ENCODE measurements at places on chromosomes 12 and 14.

DNA sequence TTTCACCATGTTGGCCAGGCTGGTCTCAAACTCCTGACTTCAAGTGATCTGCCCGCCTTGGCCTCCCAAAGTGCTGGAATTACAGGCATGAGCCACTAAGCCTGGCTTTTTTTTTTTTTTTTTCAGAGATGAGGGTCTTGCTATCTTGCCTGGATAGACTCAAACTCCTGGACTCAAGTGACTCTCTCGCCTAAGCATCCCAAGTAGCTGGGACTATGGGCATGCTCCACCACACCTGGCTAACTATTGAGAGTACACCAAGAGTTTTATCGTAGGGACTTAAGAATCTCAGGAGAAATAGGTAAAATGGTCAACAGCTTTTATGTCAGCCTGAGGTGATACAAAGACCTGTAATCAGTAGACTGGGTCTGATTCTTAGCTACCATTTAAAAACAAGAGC, 31.2 kb upstream of the SIX1 start:
- no peak for DNase-seq

GRCh38 chr12:75419841-75420240, 29.0 kb downstream of the GLIPR1L2 start:
- DNase-seq = no peak

GRCh38 chr12:104006929-104007328, 41.3 kb downstream of the TDG start:
- no peak for DNase-seq

GRCh38 chr12:125685915-125686314, 620.7 kb downstream of the AACS start:
- DNase-seq = no peak

DNA sequence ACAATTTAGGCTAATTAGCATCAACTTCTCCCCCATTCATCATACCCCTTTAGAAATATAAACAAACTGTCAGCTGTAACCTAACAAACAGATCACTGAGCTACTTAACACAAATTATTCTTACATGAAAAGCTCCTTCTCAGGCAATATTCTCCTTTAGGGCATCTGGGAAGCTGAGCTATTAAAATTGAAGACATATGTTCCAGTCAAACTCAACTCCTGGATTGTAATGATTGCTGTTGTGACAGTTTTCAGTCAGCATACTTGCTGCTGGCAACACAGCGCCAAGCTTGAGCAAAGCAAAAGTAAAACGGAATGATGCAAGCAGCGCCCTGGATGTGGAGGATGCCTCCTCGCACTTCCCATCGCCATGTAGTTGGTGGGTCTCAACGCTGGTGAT, 82.4 kb downstream of the SLC25A21 start:
- DNase-seq = no peak

DNA sequence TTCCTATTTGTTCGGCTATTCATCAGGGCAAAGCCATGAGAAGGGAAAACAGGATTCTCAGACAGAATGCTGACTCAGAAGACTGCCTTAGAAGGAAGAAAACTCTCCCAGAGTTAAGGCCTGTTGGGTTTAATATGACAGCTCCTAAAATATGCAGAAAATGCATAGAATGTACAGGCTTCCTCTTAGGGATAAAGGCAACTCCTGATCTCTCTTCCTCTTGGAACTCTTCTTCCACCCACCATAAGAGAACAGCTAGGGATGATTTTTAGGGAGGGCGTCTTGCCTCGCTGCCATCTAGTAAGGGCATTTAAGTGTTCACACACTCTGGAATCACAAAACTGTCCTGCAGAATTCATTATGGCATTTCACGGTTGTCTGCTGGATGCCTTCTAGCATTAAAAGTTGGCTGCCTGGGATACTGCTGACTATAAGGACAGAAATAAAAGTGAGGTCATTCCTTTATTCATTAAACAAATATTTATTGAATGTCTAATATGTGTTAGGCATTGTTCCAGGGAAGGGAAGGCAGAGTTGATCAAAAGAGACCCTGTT, 73.7 kb downstream of the DCAF5 start:
- DNase-seq = no peak

GRCh38 chr14:34920339-34920738, 45.2 kb upstream of the BAZ1A start:
- DNase-seq = no peak

DNA sequence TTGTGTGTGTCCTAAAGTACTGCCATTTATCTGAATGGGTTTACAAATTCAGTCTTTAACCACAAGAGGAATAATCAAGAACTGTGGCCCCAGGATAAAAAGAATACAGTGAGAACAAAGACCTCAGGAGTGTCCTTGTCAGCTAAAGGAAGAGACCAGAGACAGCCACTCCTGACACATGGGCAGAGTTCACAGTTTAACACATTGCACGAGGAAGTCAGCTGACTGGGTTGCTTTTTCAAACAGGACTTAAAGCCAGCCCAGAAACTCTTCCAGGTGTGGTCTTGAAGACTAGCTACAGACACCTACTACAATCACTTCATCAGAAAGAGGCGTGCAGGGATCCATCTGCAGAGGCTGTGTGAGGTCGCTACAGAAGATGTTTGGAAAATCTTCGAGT, 42.8 kb downstream of the GNS start:
- DNase-seq = no peak

GRCh38 chr14:92770484-92770883, 22.1 kb upstream of the LGMN start:
- no peak for DNase-seq

- DNase-seq = no peak
Measured at GRCh38 chr12:108175310-108175709, 46.2 kb downstream of the WSCD2 start.

DNA sequence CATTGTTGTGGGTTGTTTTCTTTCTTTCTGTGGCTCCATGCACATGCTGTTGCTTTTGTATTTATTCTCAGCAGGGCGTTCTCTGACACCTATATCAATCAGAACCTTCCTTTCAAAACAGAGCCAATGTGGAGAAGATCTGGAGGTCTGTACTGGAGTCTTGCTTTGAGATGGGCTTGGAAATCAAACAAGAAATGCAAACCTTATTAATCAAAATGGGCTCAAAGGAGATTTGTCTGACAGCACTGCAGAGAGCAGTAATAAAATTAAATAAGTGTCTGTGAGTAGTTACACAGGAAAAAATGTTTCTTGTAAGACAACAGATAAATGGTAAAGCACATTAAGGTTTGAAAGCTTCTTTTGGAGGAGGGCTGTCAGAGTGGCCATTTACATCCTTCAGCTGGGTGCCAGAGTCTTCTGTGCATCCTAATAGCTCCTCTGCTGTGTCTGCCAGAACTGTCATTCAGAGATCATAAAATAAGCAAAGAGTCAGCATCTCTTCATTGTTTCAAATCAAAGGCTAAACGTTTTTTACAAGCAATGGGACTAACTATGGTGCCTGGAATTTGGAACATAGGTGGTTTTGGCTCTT, 414.3 kb downstream of the NAV3 start:
- DNase-seq = no peak

- DNase-seq = no peak
Measured at GRCh38 chr12:19048943-19049342, 80.6 kb upstream of the PLEKHA5 start.

- no peak for DNase-seq
Measured at GRCh38 chr12:77124767-77125166, 59.4 kb upstream of the E2F7 start.

- DNase-seq = no peak
Measured at GRCh38 chr12:113204804-113205203, 16.5 kb upstream of the TPCN1 start.

DNA sequence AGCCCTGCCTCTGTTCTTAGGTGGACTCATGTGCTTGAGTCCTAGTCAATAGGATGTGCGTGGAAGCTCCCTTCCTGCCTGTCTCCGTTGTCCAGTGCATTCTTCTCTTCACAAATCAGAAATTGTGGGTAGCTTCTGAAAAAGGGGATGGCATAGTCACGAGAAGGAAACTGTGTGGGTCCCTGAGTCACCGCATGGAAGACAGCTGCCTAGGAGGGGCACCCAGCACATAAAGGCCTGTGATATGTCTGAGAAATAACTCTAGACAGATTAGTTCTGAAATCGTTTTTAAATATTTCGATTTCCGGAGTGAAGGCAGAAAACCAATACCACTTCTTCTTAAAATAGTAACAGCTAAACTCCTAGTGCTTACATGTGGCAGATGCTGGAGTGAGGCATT, 974.4 kb downstream of the BCL11B start:
- DNase-seq = no peak

DNA sequence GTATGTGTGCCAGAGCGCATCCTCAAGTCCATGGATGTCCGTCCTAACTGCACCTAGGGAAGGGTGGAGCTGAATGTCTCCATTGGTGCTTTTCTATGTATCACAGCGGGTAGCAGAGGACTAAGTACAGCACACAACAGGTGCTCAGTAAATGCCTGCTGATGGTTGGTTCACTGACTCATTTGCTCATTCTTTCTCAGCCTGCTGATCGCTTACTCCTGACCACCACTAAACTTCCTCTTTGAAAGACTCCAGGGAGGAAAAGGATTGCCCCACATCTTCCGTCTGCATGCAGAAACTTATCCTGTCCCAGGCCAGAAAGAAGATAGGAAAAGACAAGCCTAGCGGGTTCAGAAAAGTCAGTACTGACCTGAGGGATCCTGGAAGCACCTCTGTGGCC, 66.3 kb downstream of the B4GALNT3 start:
- DNase-seq = no peak

GRCh38 chr14:73755434-73756014, 41.3 kb upstream of the PNMA1 start:
- no peak for DNase-seq

- no peak for DNase-seq
Measured at GRCh38 chr14:33469898-33470297, 481.0 kb downstream of the EGLN3 start.

DNA sequence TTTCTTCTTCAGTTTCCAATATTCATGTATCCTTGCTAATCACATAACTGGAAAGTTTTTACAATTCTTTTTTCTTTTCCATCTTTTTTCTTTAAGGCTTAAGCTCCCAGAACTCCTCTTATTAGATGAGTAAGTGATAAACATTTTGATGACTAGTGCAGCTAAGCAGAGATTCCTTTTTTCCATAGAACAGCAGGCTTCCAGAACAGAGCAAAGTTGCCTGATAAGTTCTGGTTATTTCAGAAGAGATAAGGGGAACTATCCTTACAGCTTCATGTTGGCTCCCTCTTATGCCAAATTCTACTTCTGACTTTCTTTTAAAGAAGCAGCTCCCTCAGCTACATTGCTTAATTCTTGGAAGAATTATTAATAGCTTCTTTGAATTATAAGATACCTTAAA, 194.7 kb upstream of the FAR2 start:
- no peak for DNase-seq

- peak; percentile 88 for DNase-seq
Measured at GRCh38 chr14:93994919-93995682, 2.0 kb upstream of the CCDC197 start.

GRCh38 chr12:125065919-125066570, 810 bp downstream of the AACS start:
- DNase-seq = no peak

DNA sequence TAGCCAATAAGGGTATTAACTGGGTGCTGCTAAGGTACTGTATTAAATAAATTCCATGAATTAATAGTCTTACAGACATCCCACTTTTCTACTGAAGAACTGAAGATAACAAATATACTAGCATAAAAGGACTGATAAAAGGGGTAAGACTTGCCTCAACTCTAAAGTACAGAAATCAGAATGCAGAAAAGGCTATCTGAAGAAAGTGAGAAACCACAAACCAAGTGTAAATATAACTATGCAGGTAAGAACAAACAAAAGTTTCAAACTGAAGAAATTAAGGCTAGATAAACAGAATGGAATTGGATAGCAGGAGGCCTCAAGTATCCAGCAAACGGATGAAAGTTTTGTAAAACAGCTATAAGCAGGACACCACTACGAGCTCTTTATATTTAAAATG, 29.5 kb downstream of the YAF2 start:
- no peak for DNase-seq

- no peak for DNase-seq
Measured at GRCh38 chr14:21258889-21259787, 10.1 kb downstream of the HNRNPC start.

GRCh38 chr12:104634852-104635251, 178.1 kb downstream of the CHST11 start:
- no peak for DNase-seq

DNA sequence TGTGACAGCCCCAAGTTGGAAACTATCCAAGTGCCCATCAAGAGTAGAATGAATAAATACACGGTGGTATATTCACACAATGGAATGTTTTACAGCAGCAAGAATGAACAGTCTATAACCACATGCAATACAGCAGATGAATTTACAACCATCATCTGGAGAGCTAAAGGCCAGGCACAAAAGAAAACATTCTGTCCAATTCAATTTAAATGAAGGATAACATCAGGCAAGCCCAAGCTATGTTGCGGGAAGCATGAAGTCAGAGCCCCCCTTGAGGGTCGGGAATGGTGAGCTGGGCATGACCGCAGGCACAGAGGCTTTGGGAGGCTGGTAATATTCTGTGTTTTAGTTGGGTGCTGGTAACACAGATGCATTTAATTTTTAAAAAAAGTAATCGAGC, 76.0 kb downstream of the SYNE3 start:
- no peak for DNase-seq

- no peak for DNase-seq
Measured at GRCh38 chr14:81222691-81223090, 1.9 kb upstream of the GTF2A1 start.

- DNase-seq = no peak
Measured at GRCh38 chr14:60175255-60175902, 10.2 kb upstream of the DHRS7 start.

- no peak for DNase-seq
Measured at GRCh38 chr12:13084898-13085640, 18.4 kb downstream of the GSG1 start.

- DNase-seq = no peak
Measured at GRCh38 chr12:104704224-104704779, 247.6 kb downstream of the CHST11 start.

GRCh38 chr12:14656846-14657245, 39.6 kb downstream of the GUCY2C start:
- no peak for DNase-seq

DNA sequence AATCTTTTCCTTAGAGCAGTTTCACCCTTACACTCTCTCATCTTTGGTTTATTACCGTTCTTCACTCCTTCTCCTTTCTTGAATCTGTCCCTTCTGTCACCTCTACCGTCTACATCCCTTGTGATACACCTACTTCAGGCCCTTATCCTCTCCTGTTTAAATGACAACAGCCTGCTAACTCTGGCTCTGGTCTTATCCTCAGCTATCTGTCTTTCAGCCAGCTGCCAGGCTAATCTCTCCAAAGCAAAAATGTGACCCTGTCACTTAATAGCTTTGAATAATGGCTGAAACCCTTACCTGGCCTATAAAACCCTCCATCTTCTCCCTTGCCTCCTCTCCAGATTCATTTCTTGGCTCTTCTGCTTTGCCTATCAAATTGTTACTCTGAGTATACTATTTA, 32.3 kb downstream of the BEST3 start:
- DNase-seq = no peak

All from stimulated activated CD4-positive, alpha-beta T cell treated with anti-CD3 and anti-CD28 coated beads, Interleukin-1b, Interleukin-23, amount 100 ng/mL, for 48 hours (primary cell).